Psoas muscle (tissue), 8 donors: ENCODE measurements at places on chromosomes 16 and 17. TPM values are rescaled to one million over a fixed set of nuclear protein-coding genes. Genes with fewer than 3 reads are reported as not detected.

DNA sequence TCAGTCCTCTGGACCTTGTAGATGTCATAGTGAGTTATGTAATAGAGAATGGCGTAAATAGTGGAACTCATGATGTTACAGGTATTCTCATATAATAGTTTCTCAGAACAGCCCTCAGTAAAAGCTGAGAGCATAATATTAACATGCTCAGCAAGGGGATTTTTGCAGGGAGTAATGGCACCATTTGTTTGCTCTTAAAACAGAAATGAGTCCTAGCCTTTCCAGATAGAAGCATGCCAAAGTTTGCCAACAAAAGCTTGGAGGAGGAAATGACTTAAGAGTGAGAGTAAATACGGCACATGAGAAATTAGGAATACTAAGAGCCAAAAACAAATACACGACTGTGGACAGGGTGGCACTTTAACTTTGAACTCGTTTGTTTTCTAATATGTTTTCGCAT lies 198.4 kb downstream of the ANKFN1 start:
- DNase-seq: no peak

The MYH3 gene
- 62.5 TPM for total RNA-seq

GRCh38 chr17:43579566-43580140 lies 33.5 kb upstream of the ETV4 start:
- DNase-seq: no peak

GRCh38 chr16:27432558-27432957 lies 30.6 kb downstream of the IL21R start:
- DNase-seq: no peak

The HSPB9 gene
- not detected for total RNA-seq

- DNase-seq: no peak
Measured at GRCh38 chr17:31114956-31115555, 20.3 kb downstream of the NF1 start.

DNA sequence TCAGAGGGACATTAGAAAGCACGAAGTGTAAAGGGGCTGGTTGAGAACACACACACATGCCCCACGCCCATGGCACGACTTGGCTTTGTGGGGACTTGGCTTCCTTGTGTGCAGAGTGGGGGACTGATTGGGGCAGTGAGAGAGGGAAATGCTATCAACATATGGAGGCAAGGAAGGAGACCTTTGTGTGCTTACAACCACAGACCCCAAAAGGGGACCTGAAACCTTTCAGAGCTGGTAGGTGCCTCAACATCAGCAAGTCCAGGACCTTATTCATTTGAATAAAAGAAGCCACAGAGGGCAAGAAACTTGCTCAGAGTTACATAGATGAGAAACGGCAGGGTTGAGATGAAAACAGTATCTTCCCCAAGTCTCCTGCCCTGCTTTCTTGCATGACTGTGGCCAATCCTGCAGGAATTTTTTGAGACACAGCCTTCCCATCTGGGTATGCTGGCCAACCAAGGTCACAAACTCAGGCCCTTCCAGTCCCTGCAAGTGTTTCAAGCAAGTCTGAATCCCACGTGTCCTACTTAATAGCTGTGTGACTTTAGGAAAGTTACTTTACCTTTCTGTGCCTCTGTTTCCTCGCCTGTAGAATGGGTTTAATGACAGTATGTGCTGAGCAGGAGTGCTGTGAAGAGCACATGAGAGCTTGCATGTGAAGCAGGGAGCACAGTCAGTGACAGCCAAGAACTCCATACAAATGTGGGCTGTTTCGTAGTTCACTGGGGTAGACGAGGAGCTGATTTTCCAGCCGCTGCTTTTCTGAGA lies 26.2 kb downstream of the C16orf78 start:
- DNase-seq: no peak

GRCh38 chr17:62085511-62086408 lies 20.7 kb upstream of the MED13 start:
- no peak for DNase-seq

DNA sequence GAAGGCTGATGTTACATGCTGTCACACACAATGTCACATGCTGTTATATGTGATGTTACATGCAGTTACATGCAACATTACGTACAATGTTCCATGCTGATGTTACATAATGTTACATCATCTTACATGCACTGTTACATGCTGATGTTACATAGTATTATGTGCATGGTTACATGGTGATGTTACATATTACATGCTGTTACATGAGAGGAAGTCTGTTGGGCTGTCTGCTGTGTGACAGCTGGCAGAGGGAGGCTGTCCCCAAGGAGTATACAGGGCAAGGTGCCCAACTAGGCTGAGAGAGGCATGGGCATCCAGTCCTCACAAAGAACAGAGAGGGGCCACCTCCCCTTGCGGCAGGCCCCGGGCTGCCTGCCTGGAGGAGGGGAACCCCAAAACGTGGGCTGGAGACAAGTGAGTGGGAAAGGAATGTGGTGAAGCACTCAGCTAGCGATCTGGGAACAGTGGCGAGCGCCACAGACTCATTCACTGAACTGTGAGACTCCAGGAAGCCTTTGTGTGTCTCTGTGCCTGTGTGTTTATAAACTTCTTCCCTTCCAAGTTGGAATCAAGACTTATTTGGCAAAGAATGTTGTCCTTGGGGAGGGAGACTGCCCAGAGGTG lies 30.6 kb downstream of the TMEM92 start:
- DNase-seq: no peak

The EVI2A gene
- 0.50 TPM for total RNA-seq

- no peak for DNase-seq
Measured at GRCh38 chr16:17423221-17423620, 47.5 kb downstream of the XYLT1 start.

DNA sequence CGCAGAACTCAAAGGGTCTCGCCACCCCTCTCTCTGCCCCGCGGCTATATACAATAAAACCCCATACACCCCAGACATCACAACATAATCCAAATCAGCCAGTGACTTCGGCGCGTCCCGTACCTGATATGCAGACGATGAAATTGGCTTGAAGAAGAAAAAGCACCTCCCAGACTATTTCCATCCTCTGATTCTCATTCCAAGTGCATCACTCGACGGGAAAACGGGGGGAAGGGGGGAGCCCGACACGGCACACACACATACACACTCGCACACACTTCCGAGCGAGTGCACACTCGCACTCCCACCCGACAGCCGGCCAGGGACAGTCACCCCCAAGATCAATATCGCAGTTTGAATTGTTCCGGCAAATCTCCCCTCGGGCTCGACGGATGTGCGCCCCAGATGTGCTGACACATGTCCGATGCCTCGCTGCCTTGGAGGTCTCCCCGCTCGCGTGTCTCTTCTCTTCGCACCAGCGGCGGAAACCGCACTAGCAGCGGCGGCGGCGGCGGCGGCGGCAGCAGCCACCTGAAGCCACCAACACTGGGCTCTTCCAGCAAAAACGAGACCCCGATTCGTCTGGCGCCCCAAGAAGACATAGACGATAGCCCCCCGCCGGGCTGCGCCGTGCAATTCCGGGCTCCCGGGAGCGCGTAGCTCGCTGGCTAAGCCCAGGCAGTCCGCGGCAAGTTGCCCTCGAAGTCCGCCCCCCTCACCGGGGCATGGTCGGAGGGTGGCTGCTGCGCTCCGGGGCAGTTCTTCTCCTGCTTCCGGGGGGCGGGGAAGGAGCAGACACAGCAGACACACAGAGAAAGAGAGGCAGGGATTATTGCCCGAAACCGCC lies 688 bp downstream of the CA10 start:
- no peak for DNase-seq

GRCh38 chr16:15865742-15866141 lies 8.9 kb upstream of the MYH11 start:
- no peak for DNase-seq

GRCh38 chr16:12800817-12801216 lies 2.9 kb downstream of the CPPED1 start:
- DNase-seq: no peak

The OR3A3 gene
- total RNA-seq: not detected

DNA sequence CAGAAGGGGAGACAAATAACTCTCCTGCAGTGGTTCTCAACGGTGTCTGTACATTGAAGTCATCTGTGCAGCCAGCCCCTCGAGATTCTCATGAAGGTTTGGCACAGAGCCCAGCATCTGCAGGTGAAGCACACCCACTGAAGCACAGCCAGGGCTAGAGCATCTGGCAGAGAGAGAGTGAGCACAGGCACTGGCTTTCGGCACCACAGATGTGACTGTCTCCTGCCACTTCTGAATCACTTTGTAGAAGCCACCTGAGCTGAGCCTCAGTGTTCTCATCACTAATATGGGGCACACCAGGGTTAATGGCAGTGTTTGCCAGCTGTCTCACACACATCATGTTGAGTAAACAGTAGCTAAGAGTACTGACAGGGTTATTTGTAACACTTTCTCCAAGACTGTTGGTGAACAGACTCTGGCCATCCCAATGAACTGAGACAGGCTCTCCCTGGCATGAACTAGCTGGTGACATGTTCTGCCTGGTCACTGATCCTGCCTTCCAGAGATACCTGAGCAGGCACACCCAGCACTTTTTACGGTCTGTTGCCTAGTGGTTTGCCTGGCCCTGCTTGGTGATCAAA lies 10.9 kb downstream of the HSPB9 start:
- no peak for DNase-seq

The WFIKKN1 gene
- total RNA-seq: 1.3 TPM

The TPSB2 gene
- 14.2 TPM for total RNA-seq

The MYH8 gene
- 0.32 TPM for total RNA-seq

The ELMO3 gene
- 0.79 TPM for total RNA-seq

- no peak for DNase-seq
Measured at GRCh38 chr17:50125420-50125997, 4.5 kb downstream of the SAMD14 start.

DNA sequence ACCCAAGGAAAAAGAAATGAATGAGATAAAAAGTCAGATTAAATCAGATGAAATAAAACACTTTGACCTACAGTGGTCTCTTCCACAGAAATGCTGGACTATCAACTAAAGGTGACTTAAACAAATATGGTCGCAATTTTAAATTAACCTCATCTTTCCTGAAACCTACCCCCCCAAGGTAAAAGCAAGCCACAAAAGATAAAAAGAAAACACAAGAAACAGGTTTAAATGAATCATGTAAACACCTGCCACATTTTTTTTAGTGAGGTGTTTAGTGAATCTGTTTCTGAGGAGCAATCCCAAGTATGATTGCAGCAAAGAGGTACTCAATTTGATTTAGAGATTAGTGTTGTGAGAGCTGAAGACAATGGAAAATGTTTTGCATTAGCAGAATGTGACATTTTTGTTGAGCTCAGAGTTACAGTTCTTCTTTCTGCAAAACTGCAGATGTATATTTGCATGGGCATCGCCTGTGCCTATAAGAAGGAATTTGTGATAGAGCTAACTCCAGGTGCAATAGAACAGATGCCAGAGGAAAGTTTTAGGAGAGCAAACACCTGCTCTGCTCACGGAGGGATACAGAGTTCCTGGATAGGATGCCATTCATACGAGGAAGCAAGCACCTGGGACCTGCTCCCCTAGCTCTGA lies 3.4 kb upstream of the MMD start:
- DNase-seq: no peak

GRCh38 chr16:50988441-50988840 lies 162.6 kb downstream of the SALL1 start:
- no peak for DNase-seq

The PIK3R5 gene
- total RNA-seq: 1.6 TPM

GRCh38 chr16:2585651-2586081 lies 47.8 kb downstream of the PDPK1 start:
- no peak for DNase-seq

The SMIM36 gene
- not detected for total RNA-seq

- DNase-seq: no peak
Measured at GRCh38 chr16:81261049-81261648, 22.7 kb downstream of the BCO1 start.

DNA sequence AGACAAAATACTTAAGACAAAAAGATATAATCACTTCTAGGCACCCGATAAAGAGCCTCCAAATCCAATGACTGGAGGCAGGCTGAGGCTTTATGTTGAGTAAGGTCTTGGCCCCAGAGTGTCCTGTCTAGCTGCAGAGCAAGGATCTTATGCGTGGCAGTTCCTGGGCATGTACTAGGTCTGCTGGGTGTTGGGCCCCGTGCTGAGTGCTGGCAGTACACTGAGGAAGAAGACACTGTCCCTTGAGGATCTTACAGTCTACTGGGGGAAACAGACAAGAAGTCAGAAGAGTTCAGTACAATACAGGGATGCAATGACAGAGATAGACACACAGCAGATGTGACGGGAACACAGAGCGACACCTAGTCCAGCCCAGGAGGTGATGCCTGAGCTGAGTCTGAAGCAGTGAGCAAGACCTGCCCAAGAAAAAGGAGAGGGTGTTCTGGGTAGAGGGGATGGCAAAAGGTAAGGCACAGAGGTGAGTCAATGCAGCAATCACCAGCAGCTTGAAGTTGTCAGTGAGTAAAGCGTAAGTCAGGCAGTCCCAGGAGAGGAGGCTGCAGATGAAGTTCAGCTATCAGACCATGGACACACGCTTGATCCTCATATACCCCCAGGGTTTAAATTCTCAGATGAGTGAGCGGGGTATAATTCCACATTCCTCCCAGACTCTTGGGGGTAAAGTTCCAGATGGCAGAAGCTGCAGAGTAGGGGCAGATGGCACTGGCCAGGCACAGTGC lies 18.1 kb downstream of the MAP3K14 start:
- DNase-seq: no peak

The FBXL16 gene
- total RNA-seq: not detected

The CLDN7 gene
- total RNA-seq: 0.57 TPM

- no peak for DNase-seq
Measured at GRCh38 chr16:24381470-24382118, 125.5 kb downstream of the CACNG3 start.

The LGALS9B gene
- not detected for total RNA-seq

- no peak for DNase-seq
Measured at GRCh38 chr17:77470330-77470786, 329.6 kb downstream of the SEC14L1 start.

DNA sequence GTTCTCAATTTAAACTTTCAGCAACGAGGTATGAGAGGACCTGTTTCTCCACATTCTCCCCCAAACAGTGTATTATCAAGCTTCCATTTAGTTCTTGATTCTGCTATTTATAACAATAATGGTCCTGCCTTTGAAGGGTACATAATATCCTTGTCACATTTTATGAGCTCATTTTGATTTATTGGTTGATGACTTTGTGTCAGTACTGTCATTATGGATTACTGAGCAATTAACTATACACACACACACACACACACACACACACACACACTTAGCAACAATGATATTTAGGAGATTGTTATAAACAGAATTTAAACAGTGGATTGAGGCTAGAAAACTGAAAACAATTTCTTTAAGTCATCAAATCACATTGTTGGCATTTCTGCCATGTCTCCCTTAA lies 7.0 kb downstream of the TMIGD1 start:
- DNase-seq: no peak

GRCh38 chr16:73840728-73841127 lies 455.9 kb upstream of the PSMD7 start:
- no peak for DNase-seq

The SLX1A gene
- 45.2 TPM for total RNA-seq

- DNase-seq: no peak
Measured at GRCh38 chr17:78547035-78547434, 30.2 kb downstream of the DNAH17 start.

DNA sequence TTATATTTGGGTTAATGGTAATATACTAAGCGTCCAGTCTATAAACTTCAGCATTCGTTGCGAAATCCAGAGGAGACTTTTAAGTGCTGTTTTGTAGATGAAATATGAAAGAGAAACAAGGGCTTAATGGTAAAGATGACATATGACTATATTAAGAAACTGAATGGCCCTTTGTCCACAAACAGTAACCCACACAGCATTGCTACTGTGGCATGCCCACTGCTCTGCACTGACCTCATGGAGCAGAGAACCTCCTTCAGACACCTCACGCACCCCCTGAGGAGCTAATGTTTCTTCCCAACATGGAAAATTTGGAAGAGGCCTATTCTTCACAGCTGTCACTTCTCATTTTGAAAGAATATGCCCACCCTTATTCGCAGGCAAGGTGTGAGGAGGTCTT lies 26.7 kb downstream of the ASPA start:
- no peak for DNase-seq

GRCh38 chr16:72590151-72590937 lies 418.4 kb upstream of the PMFBP1 start:
- no peak for DNase-seq
